ENCODE measurements at places on chromosomes 5 and 9.
A peak's percentile ranks its signal among the peaks of the same experiment; 100 is the strongest.

GRCh38 chr5:133508845-133509741 lies 103.2 kb downstream of the FSTL4 start:
- no peak for DNase-seq

- no peak for DNase-seq
Measured at GRCh38 chr5:113195251-113195650, 218.7 kb downstream of the DCP2 start.

DNA sequence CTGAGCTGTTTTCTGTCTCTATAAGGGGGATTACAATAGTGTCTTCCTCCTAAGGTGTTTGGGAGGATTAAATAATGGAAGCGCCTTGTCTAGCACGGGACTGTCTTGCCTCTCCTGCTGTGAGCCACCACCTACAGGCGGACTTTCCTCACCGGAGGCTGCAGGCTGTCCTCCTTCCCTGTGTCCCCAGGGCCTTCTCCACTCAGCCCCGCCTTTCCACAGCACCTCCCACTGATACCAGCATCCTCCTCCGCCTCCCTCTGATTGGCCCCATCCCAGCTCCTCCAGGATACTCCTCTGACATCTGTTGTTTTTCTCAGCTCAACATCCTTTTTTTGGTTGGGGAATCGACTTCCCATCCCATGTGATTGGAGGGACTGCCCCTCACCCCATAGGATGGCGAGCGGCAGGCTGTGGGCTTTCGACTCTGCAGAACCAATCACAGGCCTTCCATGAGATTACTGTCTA lies 851 bp upstream of the ZDHHC12 start:
- DNase-seq = no peak

- DNase-seq = peak; percentile 61
Measured at GRCh38 chr9:75664597-75664996, 225.9 kb upstream of the PCSK5 start.

GRCh38 chr5:88938488-88938887 lies 55.5 kb upstream of the MEF2C start:
- DNase-seq = no peak

GRCh38 chr9:101083448-101084202 lies 55.1 kb downstream of the PLPPR1 start:
- no peak for DNase-seq

DNA sequence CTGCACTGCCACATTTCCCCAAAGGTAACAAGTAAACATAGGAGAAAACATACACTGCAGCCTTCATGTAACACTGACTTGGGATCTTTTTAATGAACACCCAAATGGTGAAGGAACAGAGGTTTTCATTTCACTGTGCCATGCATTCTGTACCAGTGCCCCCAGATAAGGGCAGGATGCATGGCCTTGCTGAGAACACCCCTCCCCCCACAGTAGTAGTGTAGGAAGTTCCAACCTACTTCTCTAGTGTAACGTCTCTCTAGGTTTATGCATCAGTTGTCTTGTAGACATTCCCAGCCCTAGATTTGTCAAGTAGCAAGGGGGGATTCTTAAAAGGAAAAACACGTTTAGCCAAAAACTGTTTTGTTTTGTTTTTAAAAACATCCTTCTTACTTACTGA lies 29.9 kb downstream of the MAP3K1 start:
- no peak for DNase-seq

DNA sequence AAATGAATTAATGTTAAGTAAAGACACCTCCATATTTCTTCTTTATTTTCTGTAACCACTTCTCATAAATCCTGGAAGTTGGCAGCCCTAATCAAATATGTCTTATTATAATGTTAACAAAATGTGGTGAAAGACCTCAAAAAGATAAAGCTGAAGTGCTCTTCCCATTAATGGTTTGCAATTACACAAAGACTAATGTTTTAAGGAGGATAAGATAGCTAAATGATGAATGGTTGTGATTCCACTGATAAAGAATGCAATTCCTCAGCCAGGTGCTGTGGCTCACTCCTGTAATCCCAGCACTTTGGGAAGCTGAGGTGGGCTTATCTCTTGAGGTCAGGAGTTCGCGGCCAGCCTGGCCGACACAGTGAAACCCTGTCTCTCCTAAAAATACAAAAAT lies 125.8 kb upstream of the SNX2 start:
- no peak for DNase-seq
